ENCODE measurements at places on chromosomes 4 and X.

GRCh38 chr4:81422595-81422994 lies 49.1 kb downstream of the RASGEF1B start:
- no peak for DNase-seq

- no peak for DNase-seq
Measured at GRCh38 chr4:4887426-4887825, 28.0 kb downstream of the MSX1 start.

GRCh38 chr4:158949099-158949498 lies 153.8 kb upstream of the RAPGEF2 start:
- DNase-seq = no peak

GRCh38 chrX:47664737-47665136 lies 5.8 kb upstream of the UXT start:
- no peak for DNase-seq

DNA sequence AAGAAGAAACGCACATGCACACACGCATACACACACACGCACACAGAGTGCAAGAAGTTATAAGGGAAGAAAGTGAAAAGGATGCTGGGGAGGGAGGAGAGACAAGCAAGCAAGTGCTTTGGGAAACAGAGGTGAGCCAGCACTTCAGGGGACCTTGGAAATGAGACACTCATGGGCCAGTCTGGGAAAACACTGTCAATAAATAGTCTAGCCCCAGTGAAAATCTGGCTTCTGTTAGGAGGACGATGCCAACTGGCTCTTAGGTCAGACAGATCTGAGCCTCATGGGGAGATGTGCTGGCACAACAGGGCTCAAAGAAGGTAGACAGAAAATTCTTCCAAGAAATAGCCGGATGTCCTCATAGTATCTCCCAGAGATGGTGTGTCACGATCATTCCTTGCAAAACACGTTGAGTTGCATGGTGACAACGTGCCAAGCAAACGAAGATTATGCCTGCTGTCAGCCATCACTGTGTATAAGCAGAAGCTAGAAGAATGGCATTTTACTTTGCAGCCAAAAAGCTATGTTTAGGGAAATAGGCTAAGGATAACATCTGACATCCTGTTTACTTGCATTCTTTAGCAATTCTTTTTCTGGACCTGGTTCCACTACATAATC lies 557 bp upstream of the ARHGEF6 start:
- no peak for DNase-seq

DNA sequence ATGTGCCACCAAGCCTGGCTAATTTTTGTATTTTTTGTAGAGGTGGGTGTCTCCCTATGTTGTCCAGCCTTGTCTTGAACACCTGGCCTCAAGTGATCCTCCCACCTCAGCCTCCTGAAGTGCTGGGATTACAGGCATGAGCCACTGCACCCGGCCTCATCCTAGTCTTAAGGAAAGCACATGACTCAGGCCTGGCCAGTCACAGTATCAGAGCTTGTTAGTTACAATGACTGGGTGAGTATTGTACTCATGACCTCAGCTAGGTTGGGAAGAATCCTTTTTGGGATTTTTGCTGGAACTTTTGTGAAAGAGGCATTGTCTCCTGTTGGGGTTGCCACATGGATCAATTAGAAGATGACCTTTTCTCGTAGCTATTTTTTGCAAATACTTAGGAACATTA lies 292.8 kb downstream of the RAPGEF2 start:
- DNase-seq = no peak

GRCh38 chr4:38237139-38237538 lies 276.9 kb downstream of the PTTG2 start:
- no peak for DNase-seq

- no peak for DNase-seq
Measured at GRCh38 chr4:182975806-182976205, 58.6 kb upstream of the DCTD start.

DNA sequence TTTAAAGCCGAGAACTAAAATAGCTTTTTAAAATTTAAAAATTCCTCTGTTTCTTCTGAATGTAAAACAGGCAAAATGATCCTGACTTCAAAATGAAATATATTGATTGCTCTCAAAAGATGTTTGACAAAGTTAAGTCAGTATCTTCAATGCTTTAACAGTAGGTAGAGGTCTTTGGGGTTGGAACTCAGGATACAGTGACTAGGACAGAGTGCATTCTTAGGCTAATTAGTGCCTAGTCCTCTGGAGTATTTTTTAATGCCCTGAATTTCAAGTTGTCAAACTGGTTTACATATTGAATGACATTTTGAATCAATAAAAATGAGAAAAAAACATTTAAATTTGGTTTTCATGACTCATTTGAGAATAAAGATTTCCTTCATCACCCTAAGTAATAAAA lies 877.3 kb downstream of the ADGRL3 start:
- no peak for DNase-seq

- no peak for DNase-seq
Measured at GRCh38 chrX:110966839-110967238, 129.2 kb upstream of the PAK3 start.

GRCh38 chrX:69119122-69119521 lies 46.1 kb downstream of the PJA1 start:
- no peak for DNase-seq

DNA sequence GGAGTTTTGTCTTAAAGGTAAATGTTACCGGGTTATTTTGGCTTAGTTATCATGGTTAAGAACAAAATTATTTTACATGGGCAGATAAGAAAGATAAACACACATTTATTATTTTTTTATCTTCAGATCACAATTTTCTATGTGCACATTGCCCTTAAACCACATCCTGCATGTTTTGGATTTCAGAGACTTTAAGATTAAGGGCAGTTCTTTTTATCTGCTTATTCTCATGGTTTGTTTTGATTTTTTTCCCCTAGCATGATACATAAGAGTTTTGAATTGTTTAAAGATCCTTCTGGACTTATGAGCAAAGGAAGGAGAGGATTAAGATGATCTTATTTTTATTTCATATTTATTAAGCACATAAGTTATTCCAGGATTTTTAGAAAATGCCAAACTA lies 190.1 kb upstream of the BMP3 start:
- peak; percentile 14 for DNase-seq

GRCh38 chrX:70479247-70479921 lies 34.7 kb downstream of the DLG3 start:
- no peak for DNase-seq

GRCh38 chr4:76659103-76659490 lies 224.1 kb downstream of the SHROOM3 start:
- DNase-seq = no peak

- DNase-seq = no peak
Measured at GRCh38 chr4:76384052-76384451, 36.9 kb downstream of the CCDC158 start.

GRCh38 chrX:48753708-48754228 lies 7.8 kb upstream of the GLOD5 start:
- DNase-seq = no peak

- DNase-seq = no peak
Measured at GRCh38 chr4:1376391-1376840, 29.4 kb downstream of the UVSSA start.

DNA sequence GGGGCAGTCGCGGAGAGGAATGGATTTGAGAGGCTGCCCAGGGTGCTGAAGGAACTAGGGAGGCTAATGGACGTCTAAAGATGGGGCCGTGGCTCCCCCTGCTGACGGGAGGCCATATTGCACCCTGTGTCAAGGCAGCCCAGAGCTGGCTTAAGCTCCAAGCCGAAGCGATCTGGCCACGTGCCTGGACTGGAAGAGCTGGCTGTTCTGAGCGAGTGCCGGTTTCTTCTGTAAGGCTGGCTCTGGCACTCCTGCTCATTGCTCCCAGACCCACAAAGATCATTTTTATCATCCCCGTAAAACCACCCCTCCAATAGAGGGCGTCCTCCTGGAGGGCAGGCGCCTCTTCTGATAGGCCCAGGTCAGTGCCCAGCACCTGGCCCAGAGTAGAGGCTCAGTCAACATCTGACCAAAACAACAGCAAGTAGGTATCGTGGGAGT lies 5.6 kb downstream of the PNCK start:
- DNase-seq = peak; percentile 63

GRCh38 chrX:43592597-43592996 lies 63.5 kb upstream of the MAOA start:
- no peak for DNase-seq

DNA sequence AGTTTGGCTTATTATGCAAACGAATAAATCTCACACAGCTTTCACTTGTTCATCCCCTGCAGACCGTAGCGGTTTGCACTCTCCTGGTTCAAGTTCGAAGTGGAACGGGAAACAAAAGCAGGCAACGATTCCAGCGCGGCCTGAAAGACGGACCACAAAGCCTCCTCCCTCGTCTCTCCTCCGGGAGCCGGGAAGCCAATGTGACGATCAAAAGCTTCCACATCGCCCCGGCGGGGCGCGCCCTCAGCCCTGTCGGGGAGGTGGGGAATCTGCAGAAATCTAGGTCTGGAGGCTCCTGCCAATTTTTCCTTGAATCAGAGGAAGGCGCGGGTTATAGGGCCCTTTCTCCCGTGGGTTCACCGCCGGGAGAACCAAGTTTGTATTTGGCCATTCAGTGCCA lies 16.9 kb upstream of the ZIC3 start:
- no peak for DNase-seq

- DNase-seq = no peak
Measured at GRCh38 chrX:27966492-27966891, 14.8 kb downstream of the DCAF8L1 start.

DNA sequence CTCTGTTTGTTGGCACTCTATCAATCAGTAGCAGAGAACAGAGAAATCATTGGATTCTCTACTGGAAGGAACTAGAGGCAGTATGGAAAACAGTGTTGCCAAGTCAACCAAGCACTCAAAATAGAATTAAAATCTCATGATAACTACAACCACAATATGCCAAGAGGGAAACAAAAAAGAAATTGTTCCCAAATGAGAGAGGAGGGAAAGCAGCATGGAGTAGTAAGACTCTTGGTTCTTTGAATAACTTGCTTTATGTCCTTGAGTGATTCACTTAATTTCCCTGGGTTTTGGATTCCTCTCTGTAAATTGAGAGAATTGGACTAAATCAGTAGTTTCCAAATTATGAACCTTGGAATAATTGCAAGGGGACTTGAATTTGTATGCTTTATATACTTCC lies 285.5 kb upstream of the ANKRD50 start:
- no peak for DNase-seq

- DNase-seq = no peak
Measured at GRCh38 chrX:93875621-93876282, 201.7 kb downstream of the FAM133A start.

DNA sequence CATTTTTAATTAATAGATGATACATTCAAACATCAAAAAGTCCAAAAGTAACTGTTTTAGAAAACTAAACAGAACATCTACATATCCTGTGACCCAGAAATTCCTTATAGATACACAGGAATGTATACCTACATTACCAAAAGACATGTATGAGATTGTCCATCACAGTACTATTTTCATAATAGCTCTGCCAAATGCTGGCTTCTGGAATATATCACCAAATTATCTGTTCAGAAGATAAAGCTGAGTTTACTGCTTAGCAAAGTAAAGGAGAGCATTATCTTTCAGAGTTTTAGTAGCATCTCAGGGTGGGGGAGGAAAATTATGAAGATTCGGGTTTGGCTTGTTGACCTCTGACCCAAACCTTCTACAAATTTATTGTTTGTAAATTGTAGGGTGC lies 368.9 kb upstream of the SLC7A11 start:
- DNase-seq = no peak

- no peak for DNase-seq
Measured at GRCh38 chr4:45776146-45776545, 347.7 kb downstream of the GABRG1 start.

- DNase-seq = peak; percentile 44
Measured at GRCh38 chrX:47191331-47191730, 2.3 kb upstream of the UBA1 start.

GRCh38 chr4:165343353-165344191 lies 16.1 kb downstream of the MSMO1 start:
- no peak for DNase-seq

DNA sequence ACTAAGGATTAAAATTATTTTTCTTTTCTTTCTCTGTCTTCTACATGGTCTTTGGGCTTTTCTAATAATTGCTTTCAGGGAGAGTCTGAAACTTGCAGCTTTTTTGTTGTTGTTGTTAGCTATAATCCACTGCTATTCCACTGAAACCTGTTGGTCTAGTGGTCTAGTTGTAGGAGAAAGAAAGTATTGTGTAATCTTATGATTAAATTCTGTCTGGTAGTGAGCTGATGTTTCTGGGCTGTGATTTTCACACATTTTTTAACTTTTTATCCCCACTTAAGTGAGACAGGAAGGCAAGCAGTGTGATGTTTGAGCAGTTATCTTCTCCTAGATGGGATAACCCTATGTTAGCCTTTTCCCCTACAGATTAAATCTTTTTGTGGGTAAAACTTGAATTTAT lies 825.2 kb downstream of the PCDH7 start:
- DNase-seq = no peak

DNA sequence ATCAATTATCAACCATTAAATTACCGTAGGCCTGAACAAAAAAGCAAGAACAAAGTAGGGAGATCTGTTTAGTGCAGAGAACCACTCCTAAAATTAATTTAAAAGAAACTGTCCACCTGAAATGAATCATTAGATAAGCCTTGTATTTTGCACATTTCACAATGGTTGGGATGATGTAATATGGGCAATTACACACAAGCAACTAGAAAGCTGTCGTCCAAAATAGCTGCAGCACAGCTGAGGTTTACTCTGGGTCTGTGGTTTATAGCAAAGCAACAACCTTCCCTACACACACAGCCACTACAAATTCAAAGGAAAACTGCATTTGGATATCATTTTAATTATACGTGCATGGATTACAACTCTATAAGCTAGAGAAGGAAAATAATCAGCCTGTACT lies 28.5 kb downstream of the PCDH19 start:
- no peak for DNase-seq

- DNase-seq = no peak
Measured at GRCh38 chr4:35912174-35912573, 332.1 kb downstream of the ARAP2 start.

GRCh38 chrX:50726296-50726695 lies 87.7 kb downstream of the SHROOM4 start:
- DNase-seq = no peak

GRCh38 chrX:149799938-149800337 lies 18.2 kb downstream of the MAGEA9 start:
- no peak for DNase-seq

DNA sequence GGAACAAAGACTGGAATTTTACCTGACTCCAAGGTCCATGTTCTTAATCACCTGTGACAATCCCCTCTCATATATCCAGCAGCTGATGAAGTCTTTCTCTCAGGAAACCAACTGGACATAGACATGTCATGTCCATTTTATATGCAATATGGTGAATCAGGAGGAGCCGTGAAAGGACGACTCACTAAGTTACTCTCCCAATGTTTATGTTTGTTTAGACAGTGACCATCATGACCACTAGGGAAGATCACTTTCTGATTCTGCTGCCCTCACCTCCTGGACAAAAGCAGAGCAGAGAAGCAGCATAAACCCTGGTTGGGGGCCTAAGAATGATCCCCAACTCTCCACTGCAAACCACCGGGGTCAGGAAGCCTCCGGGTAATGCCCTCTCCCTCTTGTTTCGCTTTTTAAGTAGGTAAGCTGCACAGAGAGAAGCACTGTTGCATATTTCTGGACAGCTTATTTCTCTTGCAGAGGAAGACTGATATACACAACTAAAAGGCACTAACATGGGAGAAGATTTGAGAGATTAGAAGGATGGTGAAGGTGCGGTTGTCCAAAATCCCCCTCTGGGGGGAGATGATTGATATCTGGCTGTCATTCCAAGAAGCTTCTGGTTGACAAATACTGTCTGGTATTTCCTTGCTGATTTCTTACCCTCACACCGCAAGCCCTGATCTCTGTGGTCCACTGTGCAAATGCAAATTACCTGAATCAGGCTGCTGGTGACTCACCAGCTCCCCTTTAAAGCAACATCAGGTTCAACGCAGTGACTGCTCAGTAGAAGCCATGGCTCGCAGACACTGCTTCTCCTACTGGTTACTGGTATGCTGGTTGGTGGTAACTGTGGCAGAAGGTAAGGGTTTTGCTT lies at the start of gene ODAPH:
Gene ODAPH (plus strand): TSS at position 773 of the 871 bp plus-strand sequence. CDS start 17 bp downstream, at position 790.
- DNase-seq = peak; percentile 68
